ENCODE measurements at places on chromosomes 2 and 18.
A peak's percentile ranks its signal among the peaks of the same experiment; 100 is the strongest.

GRCh38 chr2:101415220-101415619, 27.9 kb upstream of the CREG2 start:
- no peak for DNase-seq

DNA sequence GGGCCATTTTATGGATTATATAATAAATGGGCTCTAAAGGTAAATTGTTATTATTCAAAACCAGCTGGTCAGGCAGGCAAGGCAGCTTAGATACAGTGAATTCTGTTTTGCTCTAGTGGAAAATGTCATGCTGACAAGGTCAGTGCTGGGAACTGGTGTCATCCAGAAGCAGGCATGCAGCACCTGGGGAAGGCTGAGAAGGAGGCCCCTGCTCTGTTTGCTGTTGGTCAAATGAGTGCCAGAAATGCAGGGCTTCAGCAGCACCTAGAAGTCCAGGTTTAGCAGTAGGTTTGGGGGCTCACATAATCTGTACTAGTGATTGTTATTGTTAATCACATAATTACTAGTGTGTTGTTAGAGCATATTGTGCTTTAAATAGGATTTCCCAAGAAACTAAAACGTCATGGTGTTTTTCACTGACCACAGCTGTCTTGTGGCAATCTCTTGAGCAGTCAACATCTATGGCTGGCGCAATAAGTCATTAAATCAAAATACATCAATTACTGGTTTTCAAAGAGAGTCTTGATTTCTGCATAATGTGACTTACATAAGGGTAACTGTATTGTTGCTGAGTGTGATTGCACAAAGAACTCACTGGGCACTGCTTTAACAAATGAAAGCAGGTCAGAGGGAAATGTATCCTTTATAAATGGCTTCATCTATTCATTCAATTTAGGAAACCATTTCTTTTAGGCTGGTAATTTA, 99.1 kb downstream of the MYO3B start:
- DNase-seq = no peak

- DNase-seq = no peak
Measured at GRCh38 chr18:63264871-63265270, 54.7 kb downstream of the BCL2 start.

GRCh38 chr2:240902615-240903041, 3.5 kb upstream of the CROCC2 start:
- no peak for DNase-seq

DNA sequence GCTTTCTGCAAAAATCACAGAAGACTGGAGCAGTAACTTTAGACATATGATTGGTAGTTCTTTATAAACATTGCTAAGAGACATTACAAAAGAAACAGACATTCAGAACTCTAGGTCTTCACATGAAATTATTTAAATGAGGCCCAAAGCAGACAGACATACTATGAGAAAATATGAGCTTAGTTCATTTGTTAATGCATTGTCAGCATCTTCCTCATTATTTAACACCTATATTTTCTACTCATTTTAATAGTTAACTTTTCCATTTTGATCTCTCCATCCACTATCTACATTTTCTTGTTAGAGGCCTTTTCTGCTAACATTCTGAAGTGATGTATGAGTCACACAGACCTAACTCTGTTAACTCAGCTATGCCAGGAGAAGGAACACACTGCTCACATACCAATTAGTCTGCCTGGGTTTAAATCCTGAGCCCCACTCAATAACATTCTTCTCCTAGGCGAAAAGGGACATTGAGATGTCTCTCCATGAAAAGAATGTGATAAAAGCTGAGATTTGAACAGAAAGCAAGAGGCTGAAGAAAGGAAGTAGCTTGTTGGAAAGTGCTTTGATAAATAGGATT, 400.3 kb upstream of the PKDCC start:
- DNase-seq = no peak

GRCh38 chr2:200479692-200480265, 30.1 kb downstream of the KCTD18 start:
- no peak for DNase-seq

GRCh38 chr2:18559531-18560030, 872 bp downstream of the RDH14 start:
- DNase-seq = peak; percentile 68

DNA sequence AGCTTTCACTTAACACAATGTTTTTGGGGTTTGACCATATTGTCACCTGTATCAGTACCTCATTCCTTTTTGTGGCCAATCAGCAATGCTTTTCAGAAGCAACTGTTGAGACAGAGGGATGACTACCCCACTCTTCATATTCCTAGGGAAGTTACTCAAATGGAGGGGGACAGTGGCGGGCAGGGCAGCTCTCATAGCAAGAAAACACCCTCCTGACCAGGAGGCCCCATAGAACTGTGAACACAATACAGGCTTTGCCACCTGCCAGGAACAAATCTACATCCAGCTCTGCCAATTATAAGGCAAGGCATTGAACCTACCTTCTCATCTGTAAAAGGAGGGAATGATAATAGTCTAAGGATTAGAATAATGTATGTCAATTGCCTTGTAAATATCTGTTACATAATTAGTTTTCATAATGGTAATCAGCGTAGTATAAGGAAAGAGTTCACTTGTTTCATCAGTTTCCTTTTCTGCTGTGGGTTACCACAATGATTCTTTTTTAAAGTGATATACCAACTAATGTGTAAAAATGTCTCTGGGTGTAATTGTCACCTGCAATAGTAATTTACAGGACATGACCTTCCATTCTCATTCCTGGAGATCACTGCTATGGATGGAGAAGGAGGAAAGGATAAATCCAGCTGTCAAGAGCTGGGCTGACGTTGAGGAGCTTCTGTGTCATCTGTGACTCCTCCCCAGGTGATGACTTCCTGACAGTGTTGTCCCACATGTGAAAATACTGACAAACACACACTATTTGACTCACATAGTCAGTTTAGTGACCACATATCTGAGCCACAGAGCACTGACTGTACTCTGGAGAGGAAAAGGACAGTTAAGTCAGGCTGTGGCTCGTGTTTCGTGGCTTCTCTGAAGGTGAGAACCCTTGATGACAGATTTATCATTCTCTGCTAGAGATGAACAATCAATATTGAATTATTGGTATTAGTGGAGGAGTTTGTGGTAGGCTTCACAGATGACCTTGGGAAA, 13.5 kb downstream of the ALPK2 start:
- DNase-seq = no peak

GRCh38 chr18:11671156-11671555, 17.9 kb upstream of the GNAL start:
- DNase-seq = no peak

- no peak for DNase-seq
Measured at GRCh38 chr2:196314780-196315179, 143.4 kb upstream of the STK17B start.

DNA sequence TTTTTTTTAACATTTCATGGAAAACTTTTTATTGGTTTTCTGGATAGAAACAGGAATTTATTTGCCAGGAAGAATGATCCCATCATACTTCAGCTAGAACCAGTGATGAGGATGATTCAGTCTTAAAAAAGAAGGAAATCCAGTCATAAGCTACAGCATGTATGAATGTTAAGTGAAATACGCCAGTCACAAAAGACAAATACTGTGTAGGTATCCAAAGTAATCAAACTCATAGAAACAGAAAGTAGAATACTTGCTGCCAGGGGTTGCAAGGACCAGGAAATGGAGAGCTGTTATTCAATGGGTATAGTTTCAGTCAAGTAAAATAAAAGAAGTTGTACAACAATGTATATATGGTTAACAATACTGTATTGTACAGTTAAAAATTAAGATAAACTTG, 21.3 kb downstream of the PSME4 start:
- no peak for DNase-seq

DNA sequence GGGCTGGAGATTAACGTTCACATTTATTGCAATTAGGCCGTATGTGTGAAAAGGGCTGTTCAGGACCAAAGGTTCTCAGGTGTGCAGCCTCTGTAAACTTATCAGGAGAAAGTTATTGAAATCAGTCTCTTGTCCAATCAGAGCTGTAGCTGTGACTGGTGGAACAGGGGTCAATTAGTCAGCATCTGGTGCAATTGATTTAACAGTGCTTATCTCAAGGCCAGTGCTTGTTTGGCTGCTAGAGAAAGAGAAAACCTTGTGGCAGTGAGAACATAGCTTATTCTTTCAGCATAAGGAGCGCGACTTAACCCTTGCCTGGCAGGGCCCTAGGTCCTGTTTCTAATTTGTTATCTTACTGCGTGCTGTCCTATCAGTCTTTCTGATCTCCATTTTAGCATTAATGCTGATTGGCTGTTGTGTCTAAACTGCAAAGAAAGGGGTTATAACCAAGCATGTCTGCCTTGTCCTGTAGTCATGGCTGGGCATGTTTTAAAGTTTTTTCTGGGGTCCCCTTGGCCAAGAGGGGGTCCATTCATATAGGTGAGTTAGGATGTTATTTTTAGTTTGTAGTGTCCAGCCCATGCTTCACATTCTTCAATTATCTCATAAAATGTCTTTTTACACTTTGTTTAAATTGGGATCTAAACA, 66.4 kb downstream of the CYB5A start:
- no peak for DNase-seq

GRCh38 chr2:226838722-226839121, 2.9 kb downstream of the RHBDD1 start:
- no peak for DNase-seq

GRCh38 chr2:24832931-24833701, 39.9 kb downstream of the CENPO start:
- no peak for DNase-seq

DNA sequence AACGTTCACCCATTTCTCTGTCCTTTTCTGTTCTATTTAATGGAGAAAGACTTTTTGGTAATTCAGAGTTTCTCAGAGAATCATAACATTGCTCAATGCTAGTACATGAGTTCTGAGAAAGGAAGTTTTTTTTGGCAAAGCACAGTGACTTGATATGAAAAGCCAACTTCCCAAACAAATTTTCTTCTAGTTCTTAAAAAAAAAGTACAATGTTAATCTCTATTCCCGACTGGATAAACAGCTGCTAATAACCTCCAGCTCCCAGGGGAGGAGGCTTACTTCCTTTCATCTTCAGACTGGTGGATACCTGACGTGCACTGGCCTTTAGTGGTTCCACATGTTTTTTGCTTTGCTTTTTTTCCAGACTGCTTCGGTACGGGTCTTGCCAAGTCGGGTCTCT, 284.6 kb upstream of the CCDC68 start:
- no peak for DNase-seq

DNA sequence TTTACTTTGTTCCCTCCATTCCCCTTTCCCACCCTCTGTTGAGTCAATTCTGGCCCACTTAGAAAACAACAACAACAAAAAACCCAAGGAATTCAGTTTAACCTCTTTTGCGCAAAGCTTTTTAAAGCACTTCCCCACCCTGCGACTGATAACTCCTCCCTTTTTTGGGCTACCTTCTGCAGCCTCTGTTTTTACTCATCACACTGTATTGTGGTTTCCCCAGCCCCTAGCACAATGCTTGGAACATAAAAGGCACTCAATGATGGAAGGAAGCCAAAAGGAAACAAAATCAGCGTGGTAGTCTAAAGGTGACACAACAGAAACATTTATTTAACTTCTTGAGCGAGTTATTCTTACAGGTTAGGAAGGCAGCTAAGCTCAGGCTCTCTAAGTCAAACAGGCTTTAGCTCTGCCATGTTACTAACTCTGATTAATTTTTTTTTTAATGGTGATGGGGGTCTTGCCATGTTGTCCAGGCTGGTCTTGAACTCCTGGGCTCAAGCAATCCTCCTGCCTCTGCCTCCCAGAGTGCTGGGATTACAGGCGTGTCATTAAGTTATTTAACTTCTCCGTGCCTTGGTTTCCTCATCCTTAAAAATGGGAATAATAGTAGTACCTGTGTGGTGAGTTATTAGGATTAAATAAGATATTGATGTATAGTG, 1.3 kb downstream of the CEP68 start:
- DNase-seq = no peak

- DNase-seq = peak; percentile 23
Measured at GRCh38 chr18:74476140-74476539, 19.0 kb upstream of the DIPK1C start.

DNA sequence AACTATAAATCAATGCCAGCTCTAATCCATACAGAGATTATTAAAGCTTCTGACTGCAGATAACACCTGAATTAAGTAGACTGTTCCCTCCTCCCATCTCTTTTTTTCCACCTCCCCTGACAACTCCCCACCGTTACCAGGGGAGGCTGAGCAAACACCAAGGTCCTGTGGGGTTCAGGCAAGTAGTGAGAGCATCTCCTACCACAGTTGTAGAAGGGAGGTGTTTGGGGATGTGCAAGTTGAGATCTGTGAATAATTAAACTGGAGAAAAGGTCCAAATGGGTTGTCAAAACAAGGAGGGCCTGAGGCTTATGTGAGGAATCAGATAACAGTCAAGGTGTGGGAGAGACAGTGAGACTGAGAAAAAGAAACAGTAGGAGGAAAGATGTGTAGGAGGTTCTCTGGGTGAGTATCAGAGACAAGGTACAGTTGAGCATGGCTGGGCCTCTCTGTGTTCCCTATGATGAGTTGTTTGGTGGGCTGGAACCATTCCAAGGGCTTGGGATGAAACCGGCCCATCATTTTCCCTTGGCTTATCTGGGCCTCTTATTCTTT, 194.6 kb downstream of the CYRIA start:
- DNase-seq = no peak

GRCh38 chr2:20093263-20094141, 42.1 kb upstream of the LAPTM4A start:
- peak; percentile 65 for DNase-seq

All from right kidney (tissue), 9 donors.